ENCODE measurements at places on chromosomes 1 and 21.

- no peak for DNase-seq
Observed at GRCh38 chr1:36014722-36015220, 69.1 kb upstream of the TEKT2 start.

DNA sequence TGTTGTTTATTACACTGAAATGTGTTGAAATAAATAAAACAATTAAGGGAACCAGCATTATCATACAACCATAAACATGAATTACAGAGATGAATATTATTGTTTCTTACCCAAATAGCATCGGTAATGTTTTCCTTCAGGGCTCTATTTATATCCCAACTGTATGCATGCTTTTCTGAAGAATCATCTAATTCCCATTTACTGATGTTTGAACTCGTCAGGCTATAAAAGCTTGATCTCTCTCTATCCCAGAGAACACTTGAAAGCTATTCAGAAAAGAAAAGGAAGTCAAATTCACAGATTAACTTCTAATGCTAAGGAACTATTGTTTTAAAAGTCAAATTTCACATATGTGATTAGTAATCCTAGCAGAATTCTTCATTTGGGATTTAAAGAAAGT lies 12.4 kb downstream of the NUP133 start:
- DNase-seq, result no peak

GRCh38 chr1:101152633-101153032 lies 84.2 kb upstream of the S1PR1 start:
- no peak for DNase-seq

DNA sequence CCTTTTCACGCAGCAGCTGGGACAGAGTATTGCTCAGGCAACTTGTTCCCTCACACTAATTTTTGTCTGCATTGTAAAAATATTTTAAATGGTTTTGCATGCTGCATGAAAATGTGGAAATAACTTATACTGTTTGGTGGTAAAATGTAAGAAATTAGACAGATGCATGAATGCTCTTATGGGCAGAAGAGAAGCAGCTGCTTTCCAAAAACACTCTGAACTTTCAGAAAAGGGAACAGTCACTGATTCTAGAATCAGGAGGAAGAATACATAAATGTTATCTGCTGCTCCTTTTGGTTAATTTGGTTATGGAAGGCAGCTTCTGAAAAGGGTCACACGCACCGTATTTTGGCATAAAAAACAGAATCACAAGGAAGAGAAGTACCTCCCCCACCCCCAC lies 87.0 kb upstream of the RUNX1 start:
- no peak for DNase-seq

DNA sequence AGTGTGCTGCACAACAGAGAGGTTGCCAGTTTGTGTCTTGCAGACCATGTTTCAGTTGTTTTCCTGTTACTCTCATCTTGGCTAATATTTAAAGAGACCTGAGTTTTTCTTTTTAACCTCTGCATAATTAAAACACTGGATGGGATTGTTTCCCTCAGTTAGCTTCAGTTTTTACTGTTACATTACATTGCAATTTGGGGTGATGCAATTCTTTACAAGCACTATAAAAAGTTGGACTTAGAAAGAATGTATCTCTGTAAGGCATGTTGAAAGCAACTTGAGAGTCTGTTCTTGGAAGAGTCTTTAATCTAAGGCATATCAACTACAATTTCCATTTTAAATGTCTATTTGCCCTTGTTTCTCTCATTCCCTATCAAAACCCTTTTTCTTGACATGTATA lies 99.1 kb downstream of the DNM3 start:
- no peak for DNase-seq

DNA sequence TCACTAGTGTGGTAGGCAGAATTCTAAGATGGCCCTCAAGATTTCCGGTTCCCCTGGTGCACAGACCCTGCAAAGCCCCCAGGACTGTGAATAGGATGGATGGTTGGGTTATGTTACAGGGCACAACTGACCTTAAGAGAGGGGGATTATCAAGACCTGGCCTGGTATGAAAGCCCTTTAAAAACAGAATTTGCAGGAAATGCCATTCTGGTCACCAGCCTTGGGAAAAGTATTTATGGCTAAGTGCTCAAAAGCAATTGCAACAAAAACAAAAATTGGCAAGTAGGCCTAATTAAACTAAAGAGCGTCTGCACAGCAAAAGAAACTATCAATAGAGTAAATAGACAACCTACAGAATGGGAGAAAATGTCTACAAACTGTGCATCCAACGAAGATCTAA lies 144.7 kb upstream of the EDN2 start:
- DNase-seq, result no peak

DNA sequence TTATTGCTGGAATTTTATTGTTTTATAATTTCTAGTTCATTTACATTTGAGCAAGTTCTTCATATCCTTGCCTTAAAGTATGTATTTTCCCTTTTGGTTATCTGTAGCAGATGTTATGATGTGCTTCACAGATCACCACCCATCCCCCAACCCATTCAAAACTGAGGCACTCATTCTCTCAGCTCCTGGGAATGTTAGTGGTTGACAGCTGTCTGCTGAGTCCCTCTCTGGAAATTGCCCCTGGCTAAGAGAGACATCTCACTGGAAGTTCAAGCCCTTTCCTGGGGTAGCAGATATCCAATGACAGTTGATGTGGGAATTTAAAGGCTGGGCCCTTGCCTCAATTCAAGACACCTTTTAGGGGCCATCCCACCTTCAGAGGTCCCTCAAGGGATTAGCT lies 4.3 kb upstream of the DPYD start:
- DNase-seq, result no peak

DNA sequence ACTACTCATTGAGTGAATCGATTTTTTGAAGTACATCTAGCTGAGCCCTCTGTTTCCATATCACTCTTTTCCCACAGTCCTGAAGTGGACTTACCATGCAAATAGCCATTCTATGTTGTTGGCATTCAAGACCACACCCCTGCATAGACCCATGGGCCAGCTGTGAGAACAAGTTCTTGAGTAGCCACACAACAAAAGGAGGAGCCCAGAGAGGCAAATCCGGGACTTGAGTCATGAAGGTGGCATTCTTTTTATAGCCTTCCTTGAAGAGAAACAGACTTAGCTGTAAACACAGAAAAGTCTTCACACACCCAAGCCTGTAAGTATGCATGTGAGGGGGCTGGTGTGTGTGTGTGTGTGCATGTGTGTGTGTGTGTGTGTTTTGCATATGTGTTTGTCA lies 13.8 kb upstream of the SPRR5 start:
- no peak for DNase-seq

DNA sequence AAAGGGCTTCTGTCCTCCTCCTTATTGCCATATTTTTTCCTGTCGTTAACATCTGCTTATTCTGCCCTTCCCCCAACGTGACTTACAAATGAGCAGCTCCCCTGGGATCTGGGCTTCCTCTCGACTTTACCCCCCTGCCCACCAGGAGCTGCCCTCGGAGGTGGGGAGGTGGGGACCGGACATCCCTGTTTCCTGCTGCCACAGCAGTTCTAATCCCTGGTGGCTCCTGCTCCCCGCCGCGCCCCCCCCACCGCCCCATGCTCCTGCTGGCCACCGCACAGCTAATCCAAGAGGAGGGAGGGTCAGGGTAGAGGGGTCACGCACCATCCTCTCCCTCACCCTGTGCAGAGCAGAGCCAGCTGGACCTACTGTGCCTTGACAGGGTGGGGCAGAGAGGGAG lies 4.4 kb upstream of the SLC27A3 start:
- no peak for DNase-seq

DNA sequence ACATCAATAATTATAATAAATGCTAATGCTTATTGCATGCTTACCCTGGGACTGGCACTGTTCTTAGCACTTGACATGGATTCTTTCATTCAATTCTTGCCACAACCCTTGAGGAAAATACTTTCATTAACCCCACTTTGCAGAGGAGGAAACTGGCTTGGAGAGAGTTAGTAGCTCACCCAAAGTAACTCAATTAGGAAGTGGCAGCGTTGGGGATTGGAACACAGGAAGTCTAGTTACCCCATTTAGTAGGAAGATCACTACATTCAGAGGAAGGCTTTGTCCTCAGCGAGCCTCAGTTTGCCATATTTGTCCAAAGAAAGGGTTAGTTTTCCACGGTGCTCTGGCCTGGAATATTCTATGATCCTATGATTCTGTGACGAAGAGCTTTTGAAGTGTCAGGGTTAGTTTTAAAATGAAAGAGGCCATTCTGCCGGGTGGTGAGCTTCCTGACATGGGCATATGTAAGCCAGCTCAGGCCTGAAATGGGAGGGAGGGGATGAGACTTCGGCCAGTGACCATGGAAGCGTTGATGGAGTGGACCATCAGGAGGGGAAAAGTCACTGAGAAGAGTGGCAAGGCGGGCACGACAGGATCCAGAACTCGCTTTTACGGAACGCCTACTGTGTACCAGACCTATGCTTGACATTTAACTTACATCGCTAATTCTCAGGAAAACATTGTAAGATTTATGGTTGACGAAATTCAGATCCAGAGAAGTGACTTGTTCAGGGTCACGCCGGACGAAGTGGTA lies 28.2 kb upstream of the EPB41 start:
- DNase-seq, result no peak

- DNase-seq, result no peak
Observed at GRCh38 chr21:37264808-37265207, 2.3 kb downstream of the VPS26C start.

- DNase-seq, result no peak
Observed at GRCh38 chr21:28633839-28634555, 358.7 kb downstream of the LTN1 start.

GRCh38 chr1:43067977-43068751 lies 103.9 kb downstream of the EBNA1BP2 start:
- peak; percentile 8 for DNase-seq

DNA sequence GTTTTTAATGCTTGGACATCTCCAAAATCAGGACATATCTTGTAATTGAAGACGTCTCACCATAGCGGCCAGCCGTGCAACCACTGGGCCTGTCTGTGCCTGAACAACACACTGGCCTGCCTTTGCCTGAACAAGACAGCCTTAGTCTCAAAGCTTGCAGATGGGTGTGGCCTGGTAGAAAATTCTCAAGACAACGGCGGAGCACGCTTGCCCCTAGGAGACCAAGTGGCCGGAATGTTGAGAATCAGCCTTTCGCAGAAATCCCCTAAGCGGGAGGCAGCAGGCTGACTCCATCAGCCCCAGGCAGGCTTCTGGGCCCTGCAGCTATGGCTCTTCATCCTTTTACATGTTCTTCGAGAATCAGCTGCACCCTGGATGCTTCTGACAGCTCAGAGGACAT lies 98.0 kb upstream of the C1orf174 start:
- no peak for DNase-seq

GRCh38 chr1:70207492-70207891 lies 2.1 kb upstream of the LRRC40 start:
- DNase-seq, result no peak

DNA sequence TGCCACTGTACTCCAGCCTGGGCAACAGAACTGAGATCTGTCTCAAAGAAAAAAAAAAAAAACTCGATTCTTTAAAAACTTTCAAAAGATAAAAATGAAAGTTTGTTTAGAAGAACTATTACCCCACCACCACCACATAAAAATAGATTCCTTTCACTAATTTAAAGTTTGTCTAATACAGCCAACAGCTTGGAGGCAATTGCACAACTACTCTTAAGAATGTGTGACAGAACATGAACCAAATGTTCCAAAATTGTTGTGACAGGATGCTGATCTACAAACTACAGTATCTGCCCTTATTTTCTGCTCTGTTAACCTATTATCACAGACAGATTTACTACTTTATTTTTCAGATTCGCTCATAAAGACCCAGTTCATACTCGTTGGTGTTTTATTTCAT lies 5.5 kb upstream of the TGFBR3 start:
- no peak for DNase-seq

DNA sequence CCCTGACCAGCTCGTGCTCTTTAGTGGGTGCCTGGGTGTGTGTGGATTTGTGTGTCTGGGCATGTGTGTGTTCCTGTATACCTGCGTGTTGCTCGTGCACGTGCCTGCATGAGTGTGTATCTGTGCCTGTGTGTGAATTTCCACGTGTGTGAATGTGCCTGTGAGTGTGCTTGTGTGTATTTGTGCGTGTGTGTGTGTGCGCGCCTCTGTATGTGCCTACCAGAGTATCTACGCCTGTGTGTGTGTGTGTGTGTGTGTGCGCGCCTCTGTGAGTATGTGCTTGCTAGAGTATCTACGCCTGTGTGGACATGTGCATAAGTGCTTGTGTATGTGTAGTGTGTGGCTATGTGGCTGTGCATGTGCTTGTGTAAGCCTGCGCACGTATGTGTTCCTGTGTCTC lies 691 bp upstream of the SELENBP1 start:
- DNase-seq, result no peak

GRCh38 chr1:89953131-89953626 lies 41.7 kb upstream of the ZNF326 start:
- DNase-seq, result peak; percentile 36

- no peak for DNase-seq
Observed at GRCh38 chr1:241888232-241888631, 40.2 kb downstream of the EXO1 start.

DNA sequence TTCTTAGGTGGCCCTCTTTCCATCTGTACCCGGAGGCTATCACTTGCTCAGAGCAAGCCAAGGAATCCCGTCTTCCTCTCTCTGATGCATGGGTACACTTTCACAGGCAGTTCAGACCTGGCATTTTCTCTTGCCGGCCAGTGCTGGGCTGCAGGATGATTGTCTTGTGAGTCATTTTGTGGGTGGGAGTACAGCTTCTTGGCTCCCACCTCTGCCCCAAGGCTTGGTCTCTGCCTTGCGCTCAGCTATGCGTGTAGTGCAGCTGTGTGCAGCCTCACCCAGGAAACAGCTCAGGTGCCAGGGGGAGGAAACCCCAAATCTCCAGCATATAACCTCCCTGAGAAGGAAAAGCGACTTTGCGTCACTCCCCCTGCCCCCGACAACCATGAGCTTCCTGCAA lies 3.9 kb upstream of the AJAP1 start:
- DNase-seq, result no peak

DNA sequence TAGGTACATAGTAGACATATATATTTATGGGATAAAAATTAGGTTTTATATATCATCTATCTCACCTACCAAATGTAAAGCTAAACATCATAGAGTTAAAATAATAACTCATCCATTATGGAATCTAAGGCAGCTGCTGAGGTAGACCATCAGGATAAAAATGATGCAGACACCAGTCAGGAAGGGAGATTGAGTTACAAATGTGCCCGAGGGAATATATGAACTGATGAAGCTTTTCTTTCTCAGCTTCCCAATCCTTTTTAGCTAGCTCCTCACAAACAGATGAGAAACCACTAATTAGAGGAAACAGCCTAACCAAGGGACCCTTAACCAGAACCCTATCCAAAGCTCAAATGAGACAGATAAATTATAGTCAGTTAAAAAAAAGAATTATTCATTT lies 20.9 kb downstream of the TTLL7 start:
- DNase-seq, result no peak

DNA sequence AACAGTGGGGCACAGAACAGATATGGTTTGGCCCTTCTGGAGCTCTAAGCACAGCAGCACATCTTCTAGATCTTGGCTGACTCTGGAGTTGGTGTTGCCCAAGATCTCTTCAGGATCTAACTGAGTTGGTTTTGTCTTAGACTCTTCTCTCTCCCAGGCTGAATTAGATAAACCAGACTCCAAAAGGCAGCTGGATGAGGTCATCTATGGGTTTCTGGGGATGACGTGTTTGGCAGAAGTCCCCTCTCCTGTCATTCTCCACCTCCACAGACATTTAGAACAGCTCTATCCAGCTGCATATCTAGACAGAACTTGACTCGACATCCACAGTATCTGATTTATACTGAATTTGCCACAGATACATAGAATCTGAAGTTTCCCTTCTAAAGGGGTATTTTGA lies 75.3 kb downstream of the ST6GALNAC5 start:
- no peak for DNase-seq
